ENCODE measurements at places on chromosomes 13 and 19.

DNA sequence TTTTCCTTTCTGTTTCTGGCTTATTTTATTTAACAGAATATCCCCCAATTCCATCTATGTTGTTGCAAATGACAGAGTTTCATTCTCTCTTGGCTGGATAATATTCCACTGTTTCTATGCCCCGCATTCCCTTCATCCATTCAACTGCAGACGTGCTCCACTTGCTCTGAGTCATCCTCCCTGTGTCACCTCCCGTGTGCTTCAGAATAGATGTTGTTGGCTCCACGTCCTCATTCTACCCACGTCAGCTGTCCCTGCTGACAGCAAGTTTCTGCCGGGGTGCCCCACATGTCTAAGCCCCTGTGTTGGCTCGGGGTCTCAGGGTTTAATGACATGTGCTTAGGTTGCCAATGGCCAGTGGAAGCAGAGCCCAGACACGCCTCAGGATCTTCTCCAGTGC is 1041.0 kb downstream of the UQCRFS1 start:
- no peak for DNase-seq

DNA sequence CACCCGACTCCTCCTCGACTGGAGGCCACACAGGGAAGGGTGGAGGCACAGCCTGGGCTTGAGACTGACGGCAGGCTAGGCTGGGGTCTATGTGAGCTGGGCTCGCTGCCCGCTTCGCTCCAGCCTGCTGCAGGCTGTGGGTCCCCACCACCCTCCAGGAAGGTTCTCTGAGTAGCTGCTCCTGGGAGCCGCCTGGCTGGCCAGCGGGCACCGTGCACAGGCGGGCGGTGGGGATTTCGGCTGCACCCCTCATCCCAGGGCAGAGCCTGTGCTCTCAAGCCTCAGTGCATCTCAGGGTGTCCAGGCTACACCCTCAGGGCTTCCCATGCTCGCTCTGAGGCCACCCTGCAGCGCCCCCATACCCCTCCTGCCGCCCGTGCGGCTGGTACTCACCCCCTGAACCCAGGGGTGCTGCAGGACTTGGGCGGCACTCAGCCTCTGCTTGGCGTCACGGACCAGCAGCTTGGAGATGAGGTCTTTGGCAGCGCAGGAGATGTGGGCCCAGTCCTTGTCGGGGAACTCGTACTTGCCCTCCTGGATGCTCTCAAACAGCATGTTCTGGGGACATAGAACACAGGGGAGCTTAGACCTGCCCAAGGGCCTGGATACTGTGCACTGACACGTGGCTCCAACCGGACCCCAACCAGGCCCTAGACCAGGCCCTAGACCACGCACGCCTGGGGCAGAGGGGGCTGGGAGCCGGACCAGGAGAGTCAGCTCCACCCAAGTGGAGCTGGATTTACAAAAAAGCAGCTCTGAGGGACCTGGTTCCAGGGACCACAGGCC is 10.2 kb downstream of the MKNK2 start:
- DNase-seq, result no peak

- no peak for DNase-seq
Observed at GRCh38 chr19:8877854-8878705, 45.9 kb downstream of the MBD3L1 start.

- DNase-seq, result no peak
Observed at GRCh38 chr13:110546926-110547325, 14.6 kb downstream of the RAB20 start.

DNA sequence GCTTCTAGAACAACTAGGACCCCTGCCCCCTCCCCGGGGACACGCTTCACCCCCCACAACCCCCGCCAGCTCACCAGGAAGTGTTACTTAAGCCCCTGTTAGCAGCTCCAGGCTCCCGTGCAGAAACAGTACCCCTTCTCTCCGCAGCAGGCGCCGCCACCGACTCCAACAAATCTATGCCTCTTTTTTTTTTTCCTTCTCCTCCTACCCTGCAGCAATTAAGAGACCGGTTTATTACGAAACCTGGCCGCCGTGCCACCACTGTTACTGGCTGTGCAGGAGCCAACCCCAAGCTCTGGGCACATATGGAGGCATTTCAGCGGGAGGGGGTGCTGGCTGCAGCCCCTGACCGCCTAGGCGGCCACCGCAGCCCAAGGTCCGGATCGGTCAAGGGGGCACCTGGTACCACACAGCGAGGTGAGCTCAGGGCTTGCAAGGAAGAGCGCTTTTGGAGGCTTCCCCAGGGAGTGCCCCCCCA is 2.4 kb downstream of the GADD45B start:
- peak; percentile 43 for DNase-seq

DNA sequence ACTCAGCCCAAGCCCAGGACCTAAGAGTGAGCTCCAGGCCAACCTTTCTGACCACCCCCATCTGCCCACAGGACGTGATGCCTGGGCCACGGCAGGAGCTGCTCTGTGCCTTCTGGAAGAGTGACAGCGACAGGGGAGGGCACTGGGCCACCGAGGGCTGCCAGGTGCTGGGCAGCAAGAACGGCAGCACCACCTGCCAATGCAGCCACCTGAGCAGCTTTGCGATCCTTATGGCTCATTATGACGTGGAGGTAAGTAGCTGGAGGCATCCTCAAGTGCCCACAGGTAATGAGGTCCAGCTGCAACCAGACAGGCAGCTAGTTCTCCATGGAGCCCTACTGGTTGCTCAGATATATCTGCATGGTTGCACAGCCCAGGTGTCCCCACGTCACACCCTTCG is 14.8 kb downstream of the DDX39A start:
- no peak for DNase-seq

GRCh38 chr19:32346901-32347300 is 1.5 kb downstream of the ZNF507 start:
- DNase-seq, result no peak

GRCh38 chr13:49315756-49316482 is 68.2 kb downstream of the CDADC1 start:
- DNase-seq, result no peak

DNA sequence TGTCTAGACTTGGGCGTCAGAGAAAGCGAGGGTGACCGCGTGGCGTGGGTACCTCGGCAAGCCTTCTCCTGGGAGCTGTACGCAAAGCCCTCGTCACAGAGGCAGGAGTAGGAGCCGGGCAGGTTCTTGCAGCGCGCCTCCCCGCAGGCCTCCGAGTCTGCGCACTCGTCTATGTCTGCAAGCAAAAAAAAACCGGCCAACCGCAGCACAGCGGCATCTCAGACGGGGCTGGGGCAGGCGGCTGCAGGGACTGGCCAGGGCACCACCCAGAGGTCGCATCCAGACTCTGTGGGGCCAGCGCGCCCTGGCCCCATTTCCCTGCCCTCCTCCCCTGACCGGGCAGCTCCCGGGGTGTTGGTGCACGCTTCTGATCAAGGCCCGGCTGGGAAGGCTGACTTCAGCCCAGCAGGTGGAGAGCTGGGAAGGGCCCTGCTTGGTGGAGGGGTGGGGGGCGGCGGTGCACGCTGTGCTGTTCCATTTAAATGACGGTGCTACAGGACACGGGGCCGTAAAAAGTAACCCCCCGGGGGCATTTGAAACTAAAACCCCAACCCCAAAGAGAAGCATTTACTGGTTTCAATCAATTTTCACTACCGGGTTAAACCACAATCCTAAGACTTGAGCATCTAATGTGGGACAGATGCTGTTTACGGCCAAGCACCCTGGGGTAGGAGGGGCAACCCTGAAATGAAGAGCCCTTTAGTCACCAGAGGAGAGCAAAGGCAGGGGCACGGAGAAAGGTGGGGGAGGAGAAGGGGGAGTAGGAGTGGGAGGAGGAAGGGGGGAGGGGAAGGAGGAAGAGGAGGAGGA is 28.2 kb downstream of the GAS6 start:
- no peak for DNase-seq

GRCh38 chr19:1997353-1998233 is 17.9 kb downstream of the BTBD2 start:
- DNase-seq, result no peak

DNA sequence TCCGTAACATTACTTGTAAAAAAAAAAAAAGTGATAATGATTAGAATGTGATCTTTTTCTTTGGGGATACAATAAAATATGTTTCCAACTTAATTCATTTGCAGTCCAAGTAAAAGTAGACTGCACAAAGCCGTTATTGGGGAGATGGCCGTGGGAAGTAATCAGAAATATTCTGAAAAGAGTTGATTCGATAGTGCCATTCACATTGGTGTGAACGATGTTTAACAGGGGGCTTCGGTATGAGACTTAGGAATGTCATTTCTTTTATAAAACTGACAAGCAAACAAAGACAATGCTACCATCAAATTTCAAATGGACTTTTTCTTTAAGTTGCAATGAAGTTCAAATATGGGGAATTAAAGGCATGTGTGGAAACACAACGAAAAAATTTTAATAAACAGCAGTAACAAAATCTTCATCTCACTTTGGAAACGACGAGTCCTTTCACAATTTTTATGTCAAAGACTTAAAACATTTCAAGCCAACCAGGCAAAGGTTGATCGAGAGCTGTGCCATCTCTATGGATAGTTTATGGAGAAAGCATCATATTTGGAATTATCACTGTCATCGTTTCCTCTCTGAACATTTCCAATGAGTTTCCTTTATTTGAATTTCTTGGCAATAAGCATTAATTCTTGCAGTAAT is 1.7 kb upstream of the ZIC5 start:
- DNase-seq, result no peak

- no peak for DNase-seq
Observed at GRCh38 chr19:30848636-30849425, 476.6 kb downstream of the ZNF536 start.

- no peak for DNase-seq
Observed at GRCh38 chr19:51525651-51526050, 5.8 kb downstream of the SIGLEC6 start.

Data from effector memory CD4-positive, alpha-beta T cell (primary cell).